ENCODE measurements at places on chromosomes 3 and 15.

GRCh38 chr15:96972201-96972600 is 641.7 kb downstream of the NR2F2 start:
- DNase-seq: no peak

DNA sequence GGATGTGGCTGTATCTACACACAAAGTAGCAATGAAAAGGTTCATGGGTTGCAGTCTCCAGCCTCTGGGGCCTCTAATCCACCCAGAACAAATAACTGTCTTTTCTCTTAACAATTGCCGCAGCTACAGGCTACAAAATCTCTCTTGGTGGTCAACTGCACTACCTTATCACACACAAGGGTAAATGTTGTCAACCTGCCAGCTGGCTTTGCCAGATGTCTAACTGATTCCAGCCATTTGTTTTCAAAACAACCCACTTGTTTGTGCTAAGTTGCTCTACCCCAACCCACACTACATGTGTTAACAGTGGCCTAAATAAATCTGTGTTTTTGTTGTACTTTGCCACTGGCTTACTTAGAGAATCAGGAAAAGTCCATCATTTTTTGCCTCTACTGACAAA is 447.3 kb downstream of the TAFA4 start:
- DNase-seq: no peak

DNA sequence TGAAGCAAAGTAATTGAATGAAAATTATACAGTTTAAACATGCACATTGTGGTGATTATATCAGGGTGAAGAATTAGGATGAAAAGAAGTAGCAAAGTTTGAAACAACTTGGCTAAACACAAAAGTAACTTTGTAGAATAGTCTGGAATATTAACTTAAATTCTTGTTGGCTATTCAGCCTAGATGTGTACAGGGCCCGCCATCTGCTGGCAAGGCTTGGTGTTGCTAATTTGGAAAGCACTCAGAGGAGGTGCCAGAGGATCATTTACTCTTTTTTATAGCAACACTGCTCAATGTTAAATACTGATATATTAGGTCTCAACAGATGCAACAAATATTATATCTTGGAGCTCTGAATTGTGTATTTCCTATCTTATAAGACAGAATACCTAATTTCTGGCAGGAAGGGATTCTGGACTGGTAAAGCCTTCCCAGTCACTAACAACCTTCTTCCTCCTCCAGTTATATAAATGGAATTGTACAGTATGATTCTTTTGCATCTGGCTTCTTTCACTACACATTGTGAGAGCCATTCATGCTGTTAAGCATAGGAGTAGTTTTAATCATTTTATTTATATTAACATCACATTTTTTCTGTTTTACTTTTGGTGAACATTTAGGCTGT is 36.1 kb downstream of the TTC23 start:
- peak; percentile 78 for DNase-seq

GRCh38 chr15:71914092-71914491 is 103.7 kb downstream of the NR2E3 start:
- DNase-seq: no peak

- no peak for DNase-seq
These were observed 80.1 kb downstream of the EOMES start for GRCh38 chr3:27641888-27642601.
